ENCODE measurements at places on chromosomes 6 and 20. TPM values are rescaled to one million over a fixed set of nuclear protein-coding genes. Genes with fewer than 3 reads are reported as not detected.

- no peak for DNase-seq
Measured at GRCh38 chr20:1274485-1275311, 8.6 kb downstream of the SNPH start.

DNA sequence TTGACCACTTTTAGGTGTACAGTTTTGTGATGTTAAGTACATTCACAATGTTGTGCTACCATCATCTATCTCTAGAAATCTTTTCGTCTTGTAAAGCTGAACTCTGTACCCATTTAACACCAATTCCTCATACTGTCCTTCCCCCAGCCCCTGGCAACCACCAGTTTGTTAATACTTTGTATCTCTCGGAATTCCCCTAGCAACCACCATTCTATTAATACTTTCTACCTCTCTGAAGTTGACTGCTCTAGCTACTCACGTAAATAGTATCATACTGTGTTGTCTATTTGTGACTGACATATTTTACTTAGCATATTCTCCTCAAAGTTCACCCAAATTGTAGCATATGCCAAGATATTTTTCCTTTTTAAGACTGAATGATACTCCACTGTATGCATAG is 82.3 kb upstream of the CLDN20 start:
- DNase-seq, result no peak

The KHDC1L gene
- total RNA-seq, result not detected

The SLC22A1 gene
- total RNA-seq, result 3.2 TPM

- DNase-seq, result no peak
Measured at GRCh38 chr6:114068116-114068515, 97.2 kb upstream of the HDAC2 start.

The SAMD5 gene
- total RNA-seq, result 0.93 TPM

The EYA4 gene
- total RNA-seq, result 1.3 TPM

DNA sequence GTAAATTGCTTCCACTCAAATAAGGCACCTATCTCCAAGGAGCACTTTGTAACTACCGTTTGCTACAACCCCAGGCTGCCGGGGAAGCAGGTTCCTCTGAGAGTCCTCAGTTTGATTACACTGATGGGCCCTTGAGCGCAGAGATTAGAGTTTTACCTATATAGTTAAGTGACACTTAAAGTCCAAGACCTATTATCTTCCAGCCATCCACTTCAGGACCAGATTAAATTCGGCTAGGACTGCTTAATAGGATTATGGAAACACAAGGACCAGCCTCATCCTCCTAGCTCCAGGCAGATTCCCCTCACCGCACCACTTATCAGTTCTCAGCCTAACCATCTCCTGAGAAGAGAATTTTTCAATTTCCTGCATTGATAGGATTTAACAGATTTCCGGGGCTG is 64.7 kb upstream of the TIAM2 start:
- no peak for DNase-seq

The OR2H2 gene
- total RNA-seq, result not detected

- DNase-seq, result no peak
Measured at GRCh38 chr20:46111028-46111835, 6.9 kb upstream of the CD40 start.

Measured in astrocyte (in vitro differentiated cells and primary cell).